ENCODE measurements at places on chromosomes 16 and 17.

DNA sequence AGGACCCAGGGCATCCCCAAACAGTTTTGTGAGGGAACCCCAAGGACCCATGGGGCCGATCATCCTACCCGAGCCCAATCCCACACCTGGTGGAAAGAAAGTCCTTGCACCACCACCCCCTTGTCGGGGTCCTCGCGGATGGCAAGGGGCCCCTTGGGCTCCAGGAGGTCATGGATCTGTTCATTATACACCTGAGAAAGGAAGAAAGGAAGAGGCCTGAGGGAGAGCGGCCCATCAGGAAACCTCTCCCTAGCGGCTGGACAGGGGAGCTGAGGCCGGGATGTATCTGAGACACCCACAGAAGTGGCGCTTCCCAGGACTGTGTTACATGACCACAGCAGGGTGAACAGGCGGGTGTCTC is 12.8 kb downstream of the KIF18B start:
- no peak for DNase-seq

DNA sequence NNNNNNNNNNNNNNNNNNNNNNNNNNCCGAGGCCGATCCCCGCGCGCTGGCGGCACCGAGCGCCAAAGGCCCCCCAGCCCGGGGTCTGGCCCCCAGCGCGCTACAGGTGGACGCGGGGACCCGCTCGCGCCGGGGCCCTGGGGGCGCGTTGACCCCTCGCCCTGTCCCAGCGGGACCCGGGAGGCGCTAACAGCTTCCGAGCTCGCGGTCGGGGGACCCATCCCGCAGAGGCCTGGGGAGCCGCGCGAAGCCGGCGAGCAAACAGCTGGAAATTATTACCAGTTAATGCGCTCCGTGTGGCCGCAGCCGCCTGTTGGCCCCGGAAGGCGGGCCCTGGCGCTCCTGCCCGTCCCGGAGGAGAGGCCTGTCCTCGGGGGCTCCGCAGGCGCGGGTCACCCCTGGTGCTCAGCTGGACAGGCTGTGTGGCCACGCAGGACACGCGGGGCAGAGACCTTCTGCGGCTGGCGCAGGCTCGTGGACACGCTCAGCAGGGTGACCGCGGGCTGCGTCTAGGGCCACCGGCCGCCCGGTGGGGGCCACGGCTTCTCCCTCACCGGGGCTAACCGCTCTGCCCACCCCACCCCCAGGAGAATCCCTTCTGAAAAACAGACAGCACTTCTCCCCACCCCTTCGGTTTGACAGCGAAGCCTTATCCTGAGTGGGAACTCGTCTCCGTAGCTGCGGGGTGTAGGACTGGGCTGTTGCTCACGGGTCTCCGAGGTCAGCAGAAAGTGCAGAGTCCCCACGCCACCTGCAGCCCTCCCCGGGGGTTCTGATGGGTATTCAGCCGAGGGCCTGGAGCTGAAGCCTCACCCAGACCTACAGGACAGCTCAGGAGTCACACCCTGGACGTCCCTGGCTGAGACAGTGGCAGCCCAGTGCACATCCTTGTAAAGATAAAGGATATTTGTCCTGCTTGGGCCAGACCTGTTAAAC is 138.7 kb upstream of the RPH3AL start:
- DNase-seq = no peak

DNA sequence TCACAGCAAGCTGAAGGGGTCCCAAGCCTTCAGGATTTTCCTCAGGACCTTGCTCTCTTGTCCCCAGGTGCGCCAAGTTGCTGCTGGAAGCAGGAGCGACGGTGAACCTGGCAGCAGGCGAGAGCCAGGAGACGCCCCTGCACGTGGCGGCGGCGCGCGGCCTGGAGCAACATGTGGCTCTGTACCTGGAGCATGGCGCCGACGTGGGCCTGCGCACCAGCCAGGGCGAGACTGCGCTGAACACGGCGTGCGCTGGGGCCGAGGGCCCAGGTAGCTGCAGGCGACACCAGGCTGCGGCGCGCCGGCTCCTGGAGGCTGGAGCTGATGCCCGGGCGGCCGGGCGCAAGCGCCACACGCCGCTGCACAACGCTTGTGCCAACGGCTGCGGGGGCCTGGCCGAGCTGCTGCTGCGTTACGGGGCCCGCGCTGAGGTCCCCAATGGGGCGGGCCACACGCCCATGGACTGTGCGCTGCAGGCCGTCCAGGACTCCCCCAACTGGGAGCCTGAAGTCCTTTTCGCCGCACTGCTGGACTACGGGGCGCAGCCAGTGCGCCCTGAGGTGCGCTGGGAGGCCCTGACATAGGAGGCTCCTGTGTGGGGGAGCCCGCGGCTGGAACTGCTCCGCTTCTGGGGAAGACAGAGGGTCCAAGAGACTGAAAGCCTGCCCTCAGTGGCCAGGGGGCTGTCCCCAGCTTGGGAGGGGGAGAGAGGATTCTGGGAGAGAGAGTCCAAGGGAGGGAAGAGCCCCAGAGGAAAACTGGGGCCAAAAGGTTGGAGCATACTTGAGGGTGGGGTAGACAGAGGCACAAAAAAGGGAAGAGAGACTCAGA is 6.4 kb downstream of the ASB16 start:
- no peak for DNase-seq

- DNase-seq = no peak
Measured at GRCh38 chr17:48144976-48145798, 37.6 kb downstream of the SNX11 start.
